Inflammatory macrophage (primary cell): ENCODE measurements at places on chromosomes 7 and 10.

- peak; percentile 94 for DNase-seq
Observed at GRCh38 chr7:99379043-99379577, 4.6 kb downstream of the ARPC1B start.

DNA sequence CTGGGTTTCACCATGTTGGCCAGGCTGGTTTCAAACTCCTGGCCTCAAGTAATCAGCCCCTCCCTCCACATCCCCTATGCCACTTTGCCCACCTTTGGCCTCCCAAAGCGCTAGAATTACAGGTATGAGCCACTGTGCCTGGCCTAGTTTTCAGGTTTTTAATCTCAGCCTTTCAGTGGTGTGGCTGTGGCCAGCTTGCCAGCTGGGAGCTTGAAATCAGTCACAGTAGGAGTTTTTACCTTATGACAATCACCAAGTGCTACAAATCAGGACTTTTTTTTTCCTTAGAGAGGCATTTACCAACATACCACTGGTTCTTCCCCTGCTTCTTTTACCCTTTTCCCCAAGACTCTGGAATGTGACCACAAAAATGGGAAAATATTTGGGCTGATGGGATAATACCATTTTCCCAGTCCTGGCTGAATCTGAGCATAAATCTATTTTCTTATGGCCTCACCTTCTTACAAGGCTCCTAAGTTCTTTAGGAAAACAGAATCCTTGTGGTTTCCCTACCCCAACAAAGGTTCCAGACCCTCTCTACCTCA, 6.2 kb downstream of the STEAP4 start:
- DNase-seq = no peak

- DNase-seq = no peak
Observed at GRCh38 chr10:103687172-103687571, 168.2 kb downstream of the SH3PXD2A start.

DNA sequence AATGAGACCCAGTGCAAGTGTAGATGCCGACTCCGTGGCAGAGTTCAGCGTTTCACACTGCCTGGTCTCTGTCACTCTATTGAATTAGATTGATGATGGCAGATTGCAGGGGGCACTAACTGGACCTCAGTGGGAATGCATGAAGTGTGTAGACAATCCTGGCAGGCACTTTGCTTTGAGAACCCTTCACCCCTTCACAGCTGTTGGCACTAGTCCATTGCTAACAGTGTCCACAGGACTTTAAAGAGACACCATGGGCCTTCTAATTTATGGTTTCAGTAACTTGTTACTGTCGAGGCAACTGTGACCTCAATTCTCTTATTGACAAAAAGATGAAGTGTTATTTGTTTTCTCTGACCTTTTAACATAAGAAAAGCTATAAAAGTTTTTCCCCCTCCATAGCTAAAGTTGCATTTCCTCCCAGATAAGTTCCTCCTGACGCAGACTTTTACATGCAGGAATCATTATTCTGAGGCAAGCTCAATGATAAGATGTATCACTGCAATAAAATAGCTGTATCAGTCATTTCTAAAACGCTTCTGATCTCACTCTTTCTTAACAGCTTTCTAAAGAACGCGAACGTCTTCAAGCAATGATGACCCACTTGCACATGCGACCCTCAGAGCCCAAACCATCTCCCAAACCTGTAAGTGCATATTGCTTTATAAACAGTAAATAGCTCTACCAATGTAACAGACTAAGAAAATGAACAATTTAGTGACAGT, 238.9 kb downstream of the FOXP2 start:
- DNase-seq = no peak

- no peak for DNase-seq
Observed at GRCh38 chr10:45220931-45221330, 94.5 kb downstream of the OR13A1 start.

DNA sequence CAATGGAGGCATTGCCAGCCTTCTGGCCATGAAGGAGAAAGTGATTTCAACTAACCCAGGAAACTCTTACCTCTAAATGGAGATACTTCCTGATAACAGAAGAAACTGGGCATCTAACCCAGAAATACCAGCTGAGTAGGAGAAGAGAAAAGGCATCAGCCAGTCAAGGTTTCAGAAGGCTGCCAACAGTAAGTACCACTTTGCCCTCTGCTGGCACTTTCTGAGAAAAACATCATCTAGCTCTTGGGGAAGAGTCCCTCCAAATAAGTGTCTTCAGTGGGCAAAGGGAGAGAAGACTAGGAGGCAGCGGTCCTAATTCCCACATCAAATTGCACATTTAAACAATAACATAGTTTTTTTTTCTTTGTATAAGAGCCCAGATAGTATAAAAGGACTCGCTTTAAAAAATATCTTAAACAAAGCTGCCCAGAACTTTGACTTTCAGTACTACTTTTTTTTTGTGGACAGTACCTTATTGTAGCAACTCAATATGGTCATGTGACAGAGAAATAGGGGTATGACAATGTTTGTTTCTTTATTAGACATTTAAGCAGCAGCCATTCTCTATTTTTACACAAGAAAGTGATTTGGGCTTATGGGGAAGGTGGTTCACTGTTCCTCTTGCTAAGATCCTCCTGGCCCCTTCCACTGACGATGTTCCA, 157.3 kb downstream of the CTTNBP2 start:
- peak; percentile 32 for DNase-seq
